ENCODE measurements at places on chromosomes 1 and 21.

GRCh38 chr1:18752409-18752808 is 107.1 kb downstream of the TAS1R2 start:
- DNase-seq, result no peak

- no peak for DNase-seq
Measured at GRCh38 chr1:90143591-90143990, 148.7 kb downstream of the ZNF326 start.

DNA sequence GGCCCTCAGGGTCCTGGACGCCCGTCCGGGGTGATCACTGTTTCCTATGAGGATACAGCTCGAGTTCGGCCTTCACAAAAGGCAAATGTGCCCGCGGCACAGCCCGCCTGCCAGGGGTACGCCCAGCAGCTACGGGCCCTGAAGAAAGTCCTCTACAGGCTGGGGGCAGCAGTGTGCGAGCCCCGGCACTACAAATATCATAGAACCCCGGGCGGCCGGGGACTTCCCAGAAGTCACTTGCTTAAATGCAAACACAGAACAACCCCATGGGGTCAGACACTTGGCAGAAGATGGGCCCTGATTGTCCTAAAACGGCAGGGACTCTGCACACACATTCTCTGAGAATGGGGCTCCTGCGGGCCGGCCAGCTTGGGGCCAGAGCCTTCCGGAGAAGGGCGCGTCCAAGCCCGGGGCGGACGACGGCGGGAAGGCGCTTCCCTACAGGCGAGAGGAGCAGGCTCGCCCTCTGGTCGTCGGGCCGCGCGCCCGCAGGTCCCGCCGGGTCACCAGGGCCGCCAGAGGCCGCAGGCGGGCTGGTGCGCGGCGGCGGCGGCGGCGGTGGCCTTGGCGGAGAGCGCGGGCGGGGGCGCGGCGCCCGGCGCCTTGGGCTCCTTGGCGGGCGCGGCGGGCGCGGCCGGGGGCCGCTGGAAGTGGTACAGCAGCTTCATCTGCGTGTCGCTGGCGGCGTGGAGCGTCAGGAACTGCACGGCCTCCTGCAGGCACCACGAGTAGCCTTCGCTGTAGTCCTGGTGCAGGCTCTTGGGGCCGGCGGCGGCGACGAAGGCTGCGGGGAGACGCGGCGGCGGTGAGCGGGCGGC is 888 bp downstream of the HES5 start:
- no peak for DNase-seq

GRCh38 chr1:30257322-30257721 is 466.1 kb downstream of the MATN1 start:
- no peak for DNase-seq

DNA sequence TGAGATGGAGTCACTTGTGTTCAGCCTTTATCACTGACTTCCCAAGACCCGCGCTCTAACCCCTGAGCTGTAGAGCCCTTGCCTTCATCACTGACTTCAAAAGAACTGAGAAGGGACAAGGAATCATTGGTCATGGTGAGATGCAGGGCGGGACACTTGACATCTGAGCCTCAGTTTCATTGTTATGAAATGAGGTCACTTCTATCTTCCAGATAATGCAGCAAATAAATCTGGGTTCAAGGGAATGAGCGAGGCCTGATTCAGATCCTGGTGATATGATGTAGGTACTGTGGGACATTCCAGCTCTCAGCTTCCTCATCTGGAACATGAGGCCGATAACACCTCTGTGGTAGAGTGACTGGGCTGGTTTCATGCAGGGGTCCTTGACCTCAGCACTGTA is 13.8 kb downstream of the KAZN start:
- no peak for DNase-seq

GRCh38 chr1:53145942-53146708 is 3.7 kb upstream of the SLC1A7 start:
- no peak for DNase-seq

DNA sequence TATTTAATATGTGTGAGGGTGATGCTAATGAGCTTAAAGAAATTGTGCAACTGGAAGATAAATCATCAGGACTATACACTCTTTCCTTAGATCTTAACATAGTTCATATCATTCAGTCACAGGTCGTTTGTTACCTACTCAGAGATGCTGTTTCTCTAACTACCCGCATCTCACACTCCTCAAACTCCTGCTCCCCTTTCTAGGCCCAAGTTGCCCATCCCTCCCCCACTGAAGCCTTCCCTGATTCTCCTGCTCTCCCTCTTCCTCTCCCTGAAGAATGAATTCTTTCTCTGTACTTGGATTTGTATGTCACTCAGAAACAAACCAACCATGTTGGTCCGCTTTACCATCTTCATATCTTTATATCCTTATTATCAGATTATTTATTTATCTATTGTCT is 9.1 kb downstream of the SH3GLB1 start:
- no peak for DNase-seq

Data from T-helper 22 cell (primary cell).